ENCODE measurements at places on chromosomes 3 and 15.

DNA sequence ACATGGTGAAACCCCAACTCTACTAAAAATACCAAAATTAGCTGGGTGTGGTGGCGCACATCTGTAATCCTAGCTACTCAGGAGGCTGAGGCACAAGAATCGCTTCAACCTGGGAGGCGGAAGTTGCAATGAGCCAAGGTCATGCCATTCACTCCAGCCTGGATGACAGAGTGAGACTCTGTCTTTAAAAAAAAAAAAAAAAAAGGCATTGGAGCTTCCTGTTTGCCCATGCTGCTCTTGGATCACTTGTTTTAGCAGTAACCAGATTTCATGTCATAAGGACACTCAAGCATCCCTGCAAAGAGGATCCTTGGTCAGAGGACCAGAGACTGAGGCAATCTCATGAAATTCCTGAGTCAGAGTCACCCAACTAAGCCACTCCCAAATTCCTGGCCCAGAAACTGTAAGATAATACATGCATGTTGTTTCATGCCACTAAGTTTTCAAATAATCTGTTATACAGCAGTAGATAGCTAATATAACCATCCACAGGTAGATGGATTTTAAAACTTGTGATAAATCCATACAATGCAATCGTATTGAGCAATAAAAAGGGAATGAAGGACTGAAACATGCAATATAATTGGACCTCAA lies 82.0 kb upstream of the XXYLT1 start:
- H3K4me3 ChIP-seq = no peak overlapping the region
- H3K27me3 ChIP-seq = no peaks in the 10 kb centered on the region
- DNase-seq = no peak
- H3K4me1 ChIP-seq = no peaks in the 10 kb centered on the region
- H3K27ac ChIP-seq = no peak overlapping the region

- H3K27me3 ChIP-seq = no peaks in the 10 kb centered on the region
- H3K4me3 ChIP-seq = no peak overlapping the region
- peaks cover 62% of the 10 kb centered on the region for H3K4me1 ChIP-seq
- no peaks in the 10 kb centered on the region for H3K36me3 ChIP-seq
- peak overlapping the region; percentile 27 for H3K27ac ChIP-seq
These were observed 157.3 kb downstream of the IGF1R start for GRCh38 chr15:98805434-98806274.

- H3K4me1 ChIP-seq = peaks cover 7% of the 10 kb centered on the region
- H3K27ac ChIP-seq = no peak overlapping the region
- no peak overlapping the region for H3K4me3 ChIP-seq
- H3K27me3 ChIP-seq = no peaks in the 10 kb centered on the region
These were observed 13.6 kb downstream of the IGDCC4 start for GRCh38 chr15:65409036-65409631.

- peaks cover 40% of the 10 kb centered on the region for H3K4me1 ChIP-seq
- H3K4me3 ChIP-seq = no peak overlapping the region
- H3K27me3 ChIP-seq = no peaks in the 10 kb centered on the region
- no peak for DNase-seq
These were observed 157.3 kb upstream of the CGNL1 start for GRCh38 chr15:57218826-57219576.

- H3K4me1 ChIP-seq = peaks cover 48% of the 10 kb centered on the region
- H3K4me3 ChIP-seq = no peak overlapping the region
- H3K36me3 ChIP-seq = no peaks in the 10 kb centered on the region
These were observed 47.1 kb downstream of the HHLA2 start for GRCh38 chr3:108343491-108343890.

- no peak overlapping the region for H3K27ac ChIP-seq
- H3K36me3 ChIP-seq = no peaks in the 10 kb centered on the region
- no peaks in the 10 kb centered on the region for H3K4me1 ChIP-seq
- DNase-seq = no peak
- H3K4me3 ChIP-seq = no peak overlapping the region
These were observed 103.3 kb upstream of the SLC2A2 start for GRCh38 chr3:171129827-171130226.

DNA sequence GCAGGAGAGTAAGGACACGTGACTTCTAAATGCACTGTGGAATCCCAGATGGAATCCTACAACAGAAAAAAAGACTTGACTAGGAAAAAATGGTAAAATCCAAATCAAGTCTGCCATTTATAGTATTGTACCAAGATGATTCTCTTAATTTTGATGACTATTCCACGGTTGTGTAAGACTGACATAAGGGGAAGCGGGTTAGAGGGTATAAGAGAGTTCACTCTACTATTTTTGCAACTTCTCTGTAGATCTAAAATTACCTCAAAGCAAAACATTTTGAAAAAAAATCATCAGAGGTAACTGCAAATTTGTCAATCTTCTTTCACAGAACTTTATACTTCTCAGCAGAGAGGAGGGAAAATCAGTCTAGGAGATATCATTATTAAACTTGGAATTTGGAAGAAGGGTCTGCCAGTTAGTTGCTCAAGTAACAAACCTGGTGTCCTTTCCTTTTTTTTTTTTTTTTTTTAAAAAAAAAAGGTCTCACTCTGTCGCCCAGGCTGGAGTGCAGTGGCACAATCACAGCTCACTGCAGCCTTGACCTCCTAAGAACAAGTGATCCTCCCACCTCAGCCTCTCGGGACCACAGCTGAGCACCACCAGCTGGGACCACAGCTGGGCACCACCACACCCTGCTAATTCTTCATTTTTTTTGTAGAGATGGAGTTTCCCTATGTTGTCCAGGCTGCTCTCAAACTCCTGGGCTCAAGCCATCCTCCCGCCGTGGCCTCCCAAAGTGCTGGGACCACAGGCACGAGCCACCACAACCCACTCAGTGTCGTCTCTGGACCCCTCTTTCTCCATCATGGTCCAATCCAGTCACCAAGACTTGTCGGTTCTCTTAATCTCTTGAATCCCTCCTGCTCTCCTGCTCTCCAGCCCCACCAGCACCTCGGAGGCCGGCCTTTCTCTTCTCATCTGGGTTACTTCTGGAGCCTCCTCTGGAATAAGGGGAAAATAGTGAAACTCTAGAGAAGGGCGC lies 14.9 kb upstream of the HES1 start:
- no peak for DNase-seq
- H3K27me3 ChIP-seq = no peaks in the 10 kb centered on the region
- no peak overlapping the region for H3K27ac ChIP-seq
- no peaks in the 10 kb centered on the region for H3K36me3 ChIP-seq
- no peak overlapping the region for H3K4me3 ChIP-seq
- peaks cover 45% of the 10 kb centered on the region for H3K4me1 ChIP-seq

DNA sequence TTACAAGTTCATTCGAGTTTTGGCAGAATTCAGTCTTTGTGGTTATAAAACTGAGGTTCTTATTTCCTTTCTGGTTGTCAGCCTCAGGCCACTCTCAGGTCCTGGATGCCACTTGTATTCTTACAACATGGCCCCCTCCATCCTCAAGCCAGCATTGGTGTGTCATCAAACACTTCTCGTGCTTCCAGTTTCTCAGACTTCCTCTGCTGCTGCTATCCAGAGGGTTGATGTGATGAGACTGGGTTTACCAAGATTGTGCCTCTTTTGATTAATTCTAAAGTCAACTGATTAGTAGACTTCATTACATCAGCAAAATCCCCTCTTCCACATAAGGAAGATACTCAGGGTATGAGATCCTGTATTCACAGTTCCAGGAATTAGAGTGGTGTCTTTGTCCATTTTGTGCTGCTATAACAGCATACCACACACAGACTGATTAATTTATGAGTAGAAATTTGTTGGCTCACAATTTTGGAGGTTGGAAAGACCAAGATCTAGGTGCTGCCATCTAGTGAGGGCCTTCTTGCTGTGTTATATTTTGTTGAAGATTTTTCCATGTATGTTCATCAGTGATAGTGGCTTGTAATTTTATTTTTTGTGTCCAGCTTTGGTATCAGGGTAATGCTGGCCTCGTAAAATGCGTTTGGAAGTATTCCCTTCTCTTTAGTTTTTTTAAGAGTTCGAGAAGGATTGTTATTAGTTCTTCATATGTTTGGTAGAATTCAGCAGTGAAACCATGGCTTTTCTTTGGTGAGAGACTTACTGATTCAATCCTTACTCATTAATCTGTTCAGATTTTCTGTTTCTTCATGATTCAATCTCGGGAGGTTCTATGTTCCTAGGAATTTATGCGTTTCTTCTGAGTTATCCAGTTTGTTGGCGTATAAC lies 11.1 kb downstream of the LRCH3 start:
- DNase-seq = no peak
- no peaks in the 10 kb centered on the region for H3K4me1 ChIP-seq
- no peak overlapping the region for H3K27ac ChIP-seq
- no peaks in the 10 kb centered on the region for H3K27me3 ChIP-seq
- H3K4me3 ChIP-seq = no peak overlapping the region

GRCh38 chr3:43196721-43197120 lies 89.6 kb upstream of the SNRK start:
- no peaks in the 10 kb centered on the region for H3K27me3 ChIP-seq
- H3K36me3 ChIP-seq = no peaks in the 10 kb centered on the region
- no peak for DNase-seq
- H3K4me1 ChIP-seq = peaks cover 26% of the 10 kb centered on the region
- H3K4me3 ChIP-seq = no peak overlapping the region

GRCh38 chr15:42578984-42579537 lies 3.7 kb downstream of the STARD9 start:
- H3K4me3 ChIP-seq = no peak overlapping the region
- no peaks in the 10 kb centered on the region for H3K27me3 ChIP-seq
- DNase-seq = no peak

DNA sequence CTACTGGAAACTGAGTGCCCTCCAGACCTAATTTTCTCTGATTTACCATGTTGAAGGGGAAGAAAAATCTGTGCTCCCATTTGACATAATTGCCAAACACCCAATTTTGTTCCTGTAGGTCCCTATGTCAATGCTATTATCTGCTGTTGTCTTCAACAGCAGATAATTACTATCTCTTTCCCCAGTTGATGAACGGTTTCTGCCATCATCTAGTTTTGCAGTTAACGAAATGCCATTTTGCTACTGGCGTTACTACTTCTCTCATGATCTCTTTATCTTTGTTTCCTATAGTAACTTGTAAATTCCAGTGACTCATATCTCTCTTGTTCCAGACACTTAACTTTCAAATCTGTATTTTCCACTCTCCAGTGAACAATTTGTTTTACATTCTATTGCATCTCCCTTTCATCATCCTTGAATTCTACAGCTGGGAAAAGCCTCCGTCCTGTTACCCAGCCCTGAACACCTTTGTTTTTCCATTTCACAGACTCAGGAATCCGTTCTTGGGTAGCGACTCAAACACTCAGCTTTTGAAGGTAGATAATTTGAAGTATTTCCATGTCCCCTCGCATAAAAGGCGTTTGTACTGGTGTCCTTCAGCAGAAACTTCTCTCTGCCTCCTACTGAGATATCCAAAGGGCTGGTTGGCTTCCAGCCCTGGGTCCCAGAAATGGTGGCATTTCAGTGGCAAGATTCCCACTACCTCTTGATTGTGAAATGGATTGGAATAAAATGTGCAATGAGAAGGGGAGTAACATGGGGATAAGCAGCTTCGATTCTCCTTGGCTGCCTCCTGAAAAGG lies 111.7 kb downstream of the FOXB1 start:
- H3K4me3 ChIP-seq = no peak overlapping the region
- peaks cover 6% of the 10 kb centered on the region for H3K27me3 ChIP-seq

DNA sequence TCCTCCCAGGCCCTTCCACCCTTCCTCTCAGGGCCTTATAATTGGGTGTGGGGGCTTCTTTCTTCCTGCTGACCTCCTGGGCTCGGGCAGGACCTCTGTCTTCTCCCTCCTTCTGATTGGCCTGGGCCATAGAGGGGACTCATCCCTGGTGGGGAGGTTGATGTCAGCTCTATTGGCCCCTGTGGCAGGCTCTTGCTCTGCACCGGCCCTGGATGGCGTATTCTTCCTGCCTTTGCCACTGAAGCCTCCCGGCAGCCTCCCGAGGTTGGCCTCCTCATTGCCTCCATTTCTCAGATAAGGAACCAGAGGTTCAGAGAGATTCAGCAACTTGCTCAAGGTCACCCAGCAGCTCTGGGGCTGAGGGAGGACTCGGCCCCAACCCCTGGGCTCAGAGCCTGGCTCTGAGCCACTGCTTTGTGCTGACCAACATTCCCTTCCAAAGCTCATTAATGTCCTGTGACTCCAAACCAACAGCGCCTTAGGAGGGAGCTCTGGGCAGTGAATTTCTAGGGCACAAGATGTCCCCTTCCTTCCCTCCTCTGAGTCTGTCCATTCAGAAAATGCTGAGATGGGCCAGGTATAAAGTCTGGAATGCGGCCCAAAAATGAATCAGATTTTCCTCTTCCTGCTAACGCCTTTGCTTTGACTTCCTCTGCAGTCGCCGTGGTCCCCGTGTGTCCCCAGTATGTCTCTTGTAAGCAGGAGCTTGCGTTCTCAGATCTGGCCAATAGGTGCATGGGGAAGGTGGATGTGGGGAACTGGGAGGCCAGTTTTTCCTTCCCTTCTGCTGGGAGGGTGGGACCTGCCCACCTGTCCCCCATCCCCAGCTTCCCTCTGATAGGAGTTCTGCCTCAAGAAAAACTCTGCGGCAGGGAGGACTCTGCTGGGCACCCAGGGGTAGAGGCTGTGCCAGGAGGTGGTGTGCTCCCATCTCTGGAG lies 74.2 kb downstream of the HMCES start:
- H3K27me3 ChIP-seq = no peaks in the 10 kb centered on the region
- H3K4me3 ChIP-seq = no peak overlapping the region
- H3K4me1 ChIP-seq = no peaks in the 10 kb centered on the region
- peak; percentile 12 for DNase-seq
- no peaks in the 10 kb centered on the region for H3K36me3 ChIP-seq

- no peak overlapping the region for H3K27ac ChIP-seq
- no peaks in the 10 kb centered on the region for H3K27me3 ChIP-seq
- peaks cover 16% of the 10 kb centered on the region for H3K4me1 ChIP-seq
These were observed 75.2 kb downstream of the CHRNA7 start for GRCh38 chr15:32105258-32106241.

- H3K4me3 ChIP-seq = no peak overlapping the region
- DNase-seq = peak; percentile 21
- no peaks in the 10 kb centered on the region for H3K27me3 ChIP-seq
- H3K27ac ChIP-seq = no peak overlapping the region
These were observed 251.5 kb downstream of the PLCL2 start for GRCh38 chr3:17136136-17136721.

GRCh38 chr3:59800481-59800880 lies 750.7 kb upstream of the CFAP20DC start:
- no peak overlapping the region for H3K27ac ChIP-seq
- no peak overlapping the region for H3K4me3 ChIP-seq
- no peaks in the 10 kb centered on the region for H3K36me3 ChIP-seq
- no peaks in the 10 kb centered on the region for H3K27me3 ChIP-seq
- DNase-seq = no peak

DNA sequence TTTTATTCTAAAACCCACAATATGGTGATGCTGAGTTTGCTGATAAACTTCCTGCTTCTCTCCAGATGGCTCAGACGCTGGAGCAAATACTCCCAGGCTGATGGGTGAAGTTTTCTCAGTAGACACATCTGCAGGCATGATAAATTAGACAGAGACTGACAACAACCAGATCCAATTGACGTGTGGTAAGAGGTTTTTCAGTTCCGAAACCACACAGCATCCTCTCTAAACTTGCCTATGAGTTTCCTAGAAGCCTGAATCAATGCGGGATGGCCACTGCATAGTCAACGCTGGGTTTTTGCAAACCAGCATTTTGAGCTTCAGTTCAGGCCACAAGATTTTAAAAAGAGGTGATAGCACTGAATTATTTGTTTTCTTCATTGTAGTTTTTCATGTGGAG lies 360.3 kb upstream of the ARRDC4 start:
- H3K27ac ChIP-seq = no peak overlapping the region
- H3K4me1 ChIP-seq = no peaks in the 10 kb centered on the region
- H3K36me3 ChIP-seq = no peaks in the 10 kb centered on the region
- H3K27me3 ChIP-seq = no peaks in the 10 kb centered on the region
- DNase-seq = no peak

- no peaks in the 10 kb centered on the region for H3K27me3 ChIP-seq
- no peak for DNase-seq
These were observed 44.2 kb upstream of the TIPARP start for GRCh38 chr3:156630081-156630772.
